ENCODE measurements at places on chromosomes 6 and 20.
A peak's percentile ranks its signal among the peaks of the same experiment; 100 is the strongest.

DNA sequence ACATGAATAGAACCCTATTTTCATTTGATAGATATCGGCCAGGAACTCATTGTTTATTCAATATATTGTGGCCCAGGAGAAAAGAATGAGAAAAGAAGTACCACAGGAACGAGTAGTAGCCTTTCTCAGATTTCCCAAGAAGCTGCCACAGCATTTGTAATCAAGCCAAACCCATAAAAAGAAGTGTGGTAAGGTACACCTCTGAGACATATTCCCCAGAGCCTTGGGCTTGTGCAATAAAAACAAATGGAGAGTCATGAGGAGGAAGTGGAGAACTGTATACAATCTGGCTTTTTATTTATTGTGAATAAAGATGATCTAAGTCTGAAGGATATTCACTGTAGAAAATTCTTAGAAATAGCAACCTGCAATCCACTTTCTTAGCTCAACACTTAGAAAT lies 36.7 kb downstream of the KIF6 start:
- DNase-seq, result no peak

- no peak for DNase-seq
These were observed 202.5 kb upstream of the SGK1 start for GRCh38 chr6:134520181-134521115.

GRCh38 chr6:85250586-85251220 lies 199.2 kb upstream of the NT5E start:
- no peak for DNase-seq

- no peak for DNase-seq
These were observed 61.5 kb upstream of the TFB1M start for GRCh38 chr6:155375801-155376200.

GRCh38 chr6:12967686-12968085 lies 251.1 kb downstream of the PHACTR1 start:
- peak; percentile 52 for DNase-seq

GRCh38 chr6:84643778-84644177 lies 120.6 kb downstream of the TBX18 start:
- DNase-seq, result peak; percentile 38

GRCh38 chr20:63497138-63497945 lies 1.5 kb downstream of the EEF1A2 start:
- no peak for DNase-seq

DNA sequence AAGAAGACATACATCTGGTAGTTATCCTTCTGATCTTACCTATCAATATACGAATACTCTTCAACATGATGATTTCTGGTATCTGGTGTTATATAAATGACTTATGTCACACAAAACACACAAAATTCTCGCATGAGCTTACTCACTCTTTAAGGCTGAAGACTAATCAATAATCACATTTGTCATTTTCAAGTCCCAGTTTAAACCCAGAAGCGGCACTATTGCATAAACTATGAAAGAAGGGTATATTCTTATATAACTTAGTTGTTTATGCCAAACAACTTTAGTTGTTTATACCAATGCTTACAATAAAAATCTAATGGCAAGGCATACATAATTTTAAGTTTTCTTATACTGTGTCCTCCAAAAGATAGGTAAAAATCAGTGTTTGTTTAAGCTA lies 293.1 kb downstream of the GRIK2 start:
- no peak for DNase-seq

DNA sequence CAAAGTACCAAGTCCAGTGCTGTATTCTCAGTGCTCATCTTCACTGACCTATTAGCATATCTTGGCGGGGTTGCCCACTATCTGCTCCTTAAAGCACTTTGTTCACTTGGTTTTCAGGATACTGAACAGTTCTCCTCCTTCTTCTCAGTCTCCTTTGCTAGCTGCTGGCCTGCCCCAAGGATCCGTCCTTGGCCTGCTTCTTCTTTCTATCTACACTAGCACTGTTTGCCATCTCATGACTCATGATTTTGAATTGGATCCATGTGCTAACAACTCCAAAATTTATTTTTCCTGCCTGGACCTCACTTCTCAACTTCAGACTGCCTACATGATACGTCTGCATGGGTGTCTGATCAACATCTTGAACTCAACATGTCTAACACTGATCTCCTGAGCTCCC lies 15.5 kb downstream of the TPD52L1 start:
- DNase-seq, result no peak

- no peak for DNase-seq
These were observed 10.6 kb downstream of the FARS2 start for GRCh38 chr6:5271926-5272325.

- no peak for DNase-seq
These were observed 42.2 kb downstream of the PPP1R14C start for GRCh38 chr6:150184850-150185731.

- DNase-seq, result no peak
These were observed 8.1 kb downstream of the SYNJ2 start for GRCh38 chr6:157989541-157990289.

- no peak for DNase-seq
These were observed 39.3 kb upstream of the SOX4 start for GRCh38 chr6:21554286-21554685.

DNA sequence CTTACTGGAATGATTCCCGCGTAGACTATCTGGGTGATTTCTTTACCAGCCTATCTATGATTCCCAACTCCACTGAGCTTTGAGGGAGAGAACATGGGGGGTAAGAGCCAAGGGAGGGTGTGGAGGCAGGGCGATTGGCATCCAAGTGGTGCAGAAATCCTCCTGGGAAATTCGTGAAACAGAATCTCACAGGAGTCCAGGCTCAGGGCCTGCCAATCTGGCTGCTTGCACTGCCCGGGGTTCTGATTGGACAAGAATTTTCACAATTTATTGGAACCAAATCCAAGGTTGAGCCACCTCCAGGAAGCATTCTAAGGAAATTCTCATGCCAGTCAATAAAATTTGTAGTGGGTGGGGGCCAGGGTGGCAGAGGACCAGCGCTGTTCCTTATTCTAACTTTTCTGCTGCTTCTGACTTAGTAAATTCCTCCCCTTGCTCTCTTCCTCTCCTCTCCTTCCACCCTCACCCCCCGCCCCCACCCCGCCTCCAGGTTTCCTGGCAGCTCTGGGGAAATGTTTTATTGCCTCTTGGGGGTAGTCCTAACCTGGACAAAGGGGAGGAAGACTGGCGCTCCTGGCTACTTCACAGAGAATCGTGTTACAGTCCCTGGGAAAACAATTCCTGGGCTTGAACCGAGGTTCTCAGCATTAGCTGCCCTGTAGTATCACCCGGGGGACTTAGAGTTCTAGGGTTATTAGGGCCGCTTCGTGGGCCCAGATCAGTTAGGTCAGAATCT lies 3.1 kb downstream of the BMP6 start:
- DNase-seq, result no peak

GRCh38 chr6:21181866-21182265 lies 411.7 kb upstream of the SOX4 start:
- no peak for DNase-seq
